ENCODE measurements at places on chromosomes 3 and 15.

DNA sequence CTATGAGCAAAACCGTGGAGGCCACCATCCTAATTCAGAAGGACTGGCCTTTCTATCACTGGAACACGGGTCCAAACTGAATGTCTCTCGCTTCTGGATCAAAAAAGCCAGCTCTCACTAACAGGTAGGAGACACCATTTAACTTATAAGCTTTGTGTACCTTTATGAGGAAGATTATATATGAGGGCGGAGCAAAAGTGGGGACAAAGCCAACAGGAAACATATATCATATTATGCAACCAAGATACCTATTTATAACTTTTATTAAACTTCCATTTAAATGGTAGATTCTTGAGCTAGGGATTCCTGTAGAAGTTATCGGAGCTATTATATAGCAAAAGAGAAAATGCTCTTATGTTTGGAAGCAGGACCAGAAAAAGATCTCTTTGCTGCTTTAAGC, 78.4 kb downstream of the IGF2BP2 start:
- DNase-seq = no peak

GRCh38 chr3:127480196-127480954, 110.2 kb downstream of the TPRA1 start:
- DNase-seq = no peak

DNA sequence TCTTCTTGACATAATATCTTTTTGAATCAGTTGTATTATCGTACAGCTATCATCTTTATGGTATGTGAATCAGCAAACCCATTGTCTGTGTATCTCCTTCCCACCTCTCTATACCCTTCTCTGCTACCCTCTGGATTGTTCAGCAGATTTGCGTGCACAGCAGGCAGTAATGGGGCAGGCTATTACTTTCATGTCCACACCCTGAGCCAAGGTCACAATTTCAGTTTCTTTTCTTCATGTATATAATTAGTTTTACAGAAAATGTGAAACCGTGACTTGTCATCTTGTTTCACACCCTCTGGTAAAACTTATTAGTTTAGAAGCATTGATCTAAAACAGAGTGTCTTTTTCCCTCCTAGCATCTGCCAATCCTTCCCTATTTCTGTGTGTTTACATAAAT, 770.4 kb upstream of the SEMA6D start:
- DNase-seq = no peak

GRCh38 chr3:71581457-71582035, 2.0 kb downstream of the FOXP1 start:
- no peak for DNase-seq

DNA sequence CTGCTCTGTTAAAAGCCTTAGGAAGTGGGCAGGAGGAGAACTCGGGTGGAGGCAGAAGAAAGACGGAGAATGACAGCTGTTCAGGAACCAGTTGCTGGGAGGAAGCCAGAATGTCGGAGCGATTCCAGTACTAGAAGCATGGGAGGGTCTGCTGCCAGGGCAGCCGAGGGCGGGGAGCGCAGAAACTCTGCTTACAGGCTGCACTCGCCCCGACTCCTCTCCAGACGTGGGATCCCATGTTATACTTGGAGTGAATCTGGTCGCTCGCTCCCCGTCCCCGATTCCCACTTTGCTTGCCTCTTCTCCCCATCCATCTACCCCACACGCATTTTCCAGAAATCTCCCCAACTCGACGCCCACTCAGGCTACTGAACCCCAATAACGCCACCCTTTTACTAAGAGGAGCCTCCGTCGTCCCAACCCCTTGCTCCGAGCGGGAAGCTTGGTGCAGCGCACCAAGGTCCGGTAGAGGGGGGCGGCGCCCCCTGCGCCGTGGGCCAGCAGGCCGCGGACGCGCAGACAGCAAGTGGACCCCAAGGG, 665 bp downstream of the GATM start:
- no peak for DNase-seq

GRCh38 chr15:25886498-25887140, 23.5 kb upstream of the ATP10A start:
- DNase-seq = no peak

GRCh38 chr15:87167055-87167454, 1087.4 kb downstream of the AGBL1 start:
- no peak for DNase-seq

GRCh38 chr3:178826435-178827123, 245.0 kb downstream of the ZMAT3 start:
- no peak for DNase-seq

DNA sequence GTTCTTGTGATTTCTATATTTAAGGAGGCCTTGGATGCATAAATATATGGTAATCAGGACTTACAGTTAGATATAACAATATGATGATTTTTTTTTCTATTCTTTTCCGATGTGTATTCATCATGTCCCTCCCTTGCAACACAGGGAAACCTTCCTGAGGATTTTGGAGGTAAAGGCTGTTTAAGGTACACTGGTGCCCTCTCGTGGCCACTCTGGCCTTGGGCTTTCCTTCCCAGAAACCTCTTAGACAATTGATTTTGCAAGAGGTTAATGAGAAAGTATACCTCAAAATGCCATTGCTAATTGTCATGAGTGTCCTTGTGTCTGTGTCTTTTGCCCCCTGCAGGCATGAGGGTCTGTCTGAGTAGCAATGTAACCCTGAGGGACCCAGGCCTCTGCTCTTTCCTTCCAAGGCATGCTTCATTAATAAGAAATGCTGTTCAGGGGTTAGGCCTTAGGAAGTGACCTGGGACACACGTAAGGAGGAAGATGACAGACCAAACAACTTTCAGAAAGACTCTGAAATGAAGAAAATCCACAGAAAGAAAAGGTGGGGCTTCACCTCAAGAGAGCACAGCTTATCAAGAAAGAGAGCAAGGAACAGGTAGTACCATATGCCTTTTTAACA, 70.3 kb upstream of the PPP2R3A start:
- DNase-seq = peak; percentile 89

GRCh38 chr3:194107107-194107506, 28.8 kb upstream of the HES1 start:
- no peak for DNase-seq

GRCh38 chr3:193862843-193863242, 269.8 kb downstream of the OPA1 start:
- no peak for DNase-seq

- no peak for DNase-seq
Measured at GRCh38 chr3:37980462-37981347, 9.9 kb upstream of the VILL start.

- DNase-seq = no peak
Measured at GRCh38 chr3:25043177-25043576, 384.9 kb upstream of the RARB start.

DNA sequence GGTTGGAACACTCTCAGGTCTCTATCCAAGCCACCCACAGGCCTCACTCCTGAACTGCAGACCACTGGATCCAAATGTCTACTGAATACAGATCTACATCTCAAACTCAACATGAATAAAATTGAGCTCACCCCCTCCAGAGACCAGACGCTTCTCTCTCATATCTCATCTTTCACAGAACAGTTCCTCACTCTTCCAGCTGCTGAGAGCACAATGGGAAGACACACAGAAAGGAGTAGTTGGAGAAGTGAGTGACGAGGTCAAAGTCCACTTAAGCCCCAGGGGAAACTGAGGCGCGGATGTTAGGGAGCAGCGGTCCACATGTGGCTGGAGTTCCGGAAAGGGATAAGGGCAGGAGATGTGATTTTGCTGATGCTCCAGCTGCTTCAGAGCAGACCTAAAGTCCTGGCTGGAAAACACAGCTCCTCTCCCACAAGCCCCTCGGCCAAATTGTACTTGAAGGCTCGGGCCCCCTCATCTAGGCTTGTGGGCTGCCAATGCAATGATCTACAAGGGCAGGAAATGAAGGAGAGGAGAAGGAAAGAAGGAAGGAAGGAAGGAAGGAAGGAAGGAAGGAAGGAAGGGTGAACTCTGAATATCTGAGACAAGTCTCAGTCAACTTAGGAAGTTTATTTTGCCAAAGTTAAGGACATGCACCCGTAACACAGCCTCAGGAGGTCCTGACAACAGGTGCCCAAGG, 211.2 kb upstream of the TLE3 start:
- DNase-seq = no peak
